Aortic smooth muscle cell (primary cell): ENCODE measurements at places on chromosomes 2 and 18. TPM values are rescaled to one million over a fixed set of nuclear protein-coding genes. Genes with fewer than 3 reads are reported as not detected.

Gene GPR17
- total RNA-seq: not detected in 2 replicates

Gene EPB41L3
- 2.9 and 3.7 TPM in 2 replicates for total RNA-seq

Gene DAW1
- 1.4 and 4.1 TPM in 2 replicates for total RNA-seq

Gene DYNAP
- not detected in 2 replicates for total RNA-seq

Gene NEURL3
- total RNA-seq: not detected in 2 replicates

Gene RNF152
- 59.1 and 89.0 TPM in 2 replicates for total RNA-seq

Gene KCNIP3
- total RNA-seq: 0.13 and 0.31 TPM in 2 replicates

Gene GRB14
- total RNA-seq: 4.2 and 6.1 TPM in 2 replicates

Gene MAB21L4
- total RNA-seq: not detected in 2 replicates

Gene PROKR1
- total RNA-seq: under 0.01 TPM in 1 of 2 replicates, not detected in the other

Gene SIX3
- total RNA-seq: not detected in 2 replicates

Gene CRYGD
- total RNA-seq: not detected in 2 replicates

Gene CRACDL
- 0.12 and 0.13 TPM in 2 replicates for total RNA-seq

Gene CASP10
- 7.6 and 8.7 TPM in 2 replicates for total RNA-seq

Gene ITM2C
- 18.6 and 43.6 TPM in 2 replicates for total RNA-seq

Gene ANKRD29
- 4.2 and 4.9 TPM in 2 replicates for total RNA-seq

Gene DNAJC5G
- total RNA-seq: not detected in 2 replicates

Gene ICA1L
- 3.6 and 6.5 TPM in 2 replicates for total RNA-seq

Gene ZNF396
- 3.0 and 3.2 TPM in 2 replicates for total RNA-seq
